Stimulated activated CD8-positive, alpha-beta memory T cell treated with anti-CD3 and anti-CD28 coated beads, Interleukin-4, amount 100 ng/mL, for 1 hour (primary cell): ENCODE measurements at places on chromosomes 1 and 21.
A peak's percentile ranks its signal among the peaks of the same experiment; 100 is the strongest.

GRCh38 chr1:221717485-221717853, 24.4 kb downstream of the DUSP10 start:
- DNase-seq: no peak

DNA sequence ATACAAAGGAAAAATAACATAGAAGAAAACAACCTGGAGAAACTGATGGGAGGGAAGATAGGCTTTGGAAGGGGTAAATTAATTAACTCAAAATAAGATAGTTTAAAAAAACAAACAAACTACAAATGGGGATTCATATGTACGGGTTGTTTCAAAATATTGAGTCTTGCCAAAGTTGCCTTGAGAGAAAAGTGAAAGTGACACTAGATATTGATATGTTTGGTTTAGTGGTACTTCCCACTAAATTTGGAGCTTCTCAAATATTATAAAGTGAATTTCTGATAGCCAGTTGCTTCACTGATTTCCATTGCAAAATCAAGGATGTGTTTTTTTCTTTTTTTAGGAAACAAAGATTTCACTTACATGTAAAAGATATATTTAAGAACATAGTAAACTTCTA, 149.5 kb upstream of the RUNX1 start:
- no peak for DNase-seq

GRCh38 chr1:201396861-201397464, 2.2 kb downstream of the LAD1 start:
- no peak for DNase-seq

GRCh38 chr1:178358456-178358855, 138.3 kb downstream of the CLEC20A start:
- no peak for DNase-seq

DNA sequence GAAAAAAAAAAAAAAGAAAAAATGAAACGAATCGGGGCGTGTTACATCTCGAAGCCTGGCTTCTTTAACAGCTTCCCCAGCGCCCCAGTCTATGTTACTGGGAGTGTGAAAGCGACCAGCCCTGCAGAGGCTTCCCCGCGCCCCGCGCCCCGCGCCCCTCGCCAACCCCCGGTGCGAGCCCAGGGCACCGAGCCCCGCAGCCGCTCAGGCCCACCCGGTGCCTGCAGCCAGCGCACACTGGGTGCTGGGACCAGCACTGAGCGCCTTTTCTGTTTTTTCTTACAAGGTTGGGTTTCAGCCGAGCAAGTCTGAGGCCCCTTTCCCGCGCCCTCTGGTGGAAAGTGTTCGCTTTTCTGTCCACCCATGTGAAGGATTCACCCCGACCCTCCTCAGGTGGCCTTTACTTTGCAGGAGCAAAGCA, 42.1 kb upstream of the ZNF496 start:
- peak; percentile 39 for DNase-seq

DNA sequence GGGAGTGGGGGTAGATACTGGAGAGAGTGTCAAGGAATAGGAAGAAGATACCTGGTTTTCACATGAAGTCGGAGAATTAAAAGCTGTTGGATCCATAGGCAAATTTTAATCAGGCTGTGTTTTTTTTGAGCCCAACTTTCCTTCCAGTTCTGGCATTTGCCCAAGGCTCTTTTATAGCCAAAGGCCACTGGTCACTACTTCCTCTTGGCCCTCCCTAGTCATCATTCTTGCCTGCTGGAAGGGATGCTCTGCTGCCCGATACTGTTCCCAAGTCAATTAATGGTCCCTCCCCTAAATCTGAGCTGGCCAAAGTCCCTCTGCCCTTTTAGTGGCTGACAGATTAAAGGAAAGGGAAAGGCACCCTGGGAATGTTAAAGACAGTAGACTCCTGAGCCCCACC, 102.8 kb upstream of the ZNF648 start:
- no peak for DNase-seq

DNA sequence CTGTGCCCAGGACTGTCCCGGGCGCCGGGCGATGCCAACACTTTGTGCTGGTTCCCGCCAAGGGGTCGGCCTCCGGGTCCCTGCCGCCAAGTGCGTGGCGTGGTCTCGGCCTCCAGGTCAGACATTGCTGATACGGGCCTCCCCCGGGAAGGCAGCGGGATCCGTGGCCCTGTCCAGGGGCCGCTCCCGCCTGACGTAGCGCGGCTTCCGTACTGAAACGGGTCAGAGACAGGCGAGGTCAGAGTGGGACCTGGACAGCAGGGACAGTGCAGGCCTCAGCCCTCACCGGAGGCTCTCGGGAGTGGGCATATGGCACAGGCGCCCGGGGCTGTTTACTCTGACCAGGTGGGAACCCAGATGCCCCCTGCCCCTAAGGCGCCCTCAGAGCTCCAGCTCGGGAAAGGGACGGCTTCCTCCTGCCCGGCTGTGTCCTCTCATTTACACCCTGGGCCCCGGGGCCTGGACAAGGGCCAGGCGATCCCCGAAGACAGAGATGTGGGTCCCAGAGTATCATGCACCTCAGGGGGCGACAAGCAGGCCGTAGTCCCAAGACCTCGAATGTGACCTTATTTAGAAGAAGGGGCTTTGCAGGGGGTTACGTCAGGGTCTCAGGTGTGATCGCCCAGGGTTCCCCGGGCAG, 8.8 kb upstream of the RNF223 start:
- no peak for DNase-seq

- DNase-seq: no peak
These were observed 94.4 kb downstream of the DNM3 start for GRCh38 chr1:171935664-171936063.

DNA sequence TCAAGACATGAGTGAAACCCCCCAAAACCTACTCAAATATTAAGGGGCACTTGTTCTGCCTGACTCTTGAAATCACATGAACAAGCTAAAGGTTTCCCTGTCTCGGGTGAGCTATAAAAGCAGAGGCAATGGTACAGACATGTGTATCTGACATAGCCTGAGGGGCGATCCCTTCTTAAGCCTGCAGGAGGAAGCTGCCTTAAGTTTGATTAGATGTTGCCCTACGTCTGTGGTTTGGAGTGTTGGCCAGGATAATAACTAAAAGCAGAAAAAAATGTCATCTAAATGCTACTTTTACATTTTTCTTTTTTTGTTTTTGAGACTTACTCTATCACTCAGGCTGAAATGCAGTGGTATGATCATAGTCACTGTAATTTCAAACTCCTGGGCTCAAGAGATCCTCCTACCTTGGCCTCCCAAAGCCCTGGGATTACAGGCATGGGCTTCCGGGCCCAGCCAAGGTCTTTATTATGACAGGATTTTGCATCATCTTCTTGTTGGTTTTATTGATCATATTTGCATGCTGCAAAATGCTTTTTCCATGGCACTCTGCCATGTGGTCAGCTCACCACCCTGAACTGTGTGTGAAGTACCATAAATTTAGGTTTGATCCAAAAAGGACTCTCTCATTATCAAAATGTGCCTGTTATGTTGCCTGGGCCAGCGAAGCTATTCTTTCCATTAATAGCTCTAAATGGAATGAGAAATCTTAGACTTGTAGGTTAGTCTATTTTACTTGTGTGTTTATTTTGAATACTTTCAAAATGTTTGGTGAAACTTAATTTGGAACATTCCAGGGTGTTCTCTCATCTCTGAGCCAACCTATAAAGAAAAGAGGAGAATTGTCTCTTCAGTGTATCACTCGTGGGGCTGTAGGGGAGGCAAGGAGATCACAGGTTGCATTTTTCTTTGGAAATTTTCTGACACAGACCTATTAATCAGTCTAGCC, 15.0 kb upstream of the HMGN1 start:
- no peak for DNase-seq

- no peak for DNase-seq
These were observed 6.7 kb upstream of the SLC19A1 start for GRCh38 chr21:45548711-45549491.

DNA sequence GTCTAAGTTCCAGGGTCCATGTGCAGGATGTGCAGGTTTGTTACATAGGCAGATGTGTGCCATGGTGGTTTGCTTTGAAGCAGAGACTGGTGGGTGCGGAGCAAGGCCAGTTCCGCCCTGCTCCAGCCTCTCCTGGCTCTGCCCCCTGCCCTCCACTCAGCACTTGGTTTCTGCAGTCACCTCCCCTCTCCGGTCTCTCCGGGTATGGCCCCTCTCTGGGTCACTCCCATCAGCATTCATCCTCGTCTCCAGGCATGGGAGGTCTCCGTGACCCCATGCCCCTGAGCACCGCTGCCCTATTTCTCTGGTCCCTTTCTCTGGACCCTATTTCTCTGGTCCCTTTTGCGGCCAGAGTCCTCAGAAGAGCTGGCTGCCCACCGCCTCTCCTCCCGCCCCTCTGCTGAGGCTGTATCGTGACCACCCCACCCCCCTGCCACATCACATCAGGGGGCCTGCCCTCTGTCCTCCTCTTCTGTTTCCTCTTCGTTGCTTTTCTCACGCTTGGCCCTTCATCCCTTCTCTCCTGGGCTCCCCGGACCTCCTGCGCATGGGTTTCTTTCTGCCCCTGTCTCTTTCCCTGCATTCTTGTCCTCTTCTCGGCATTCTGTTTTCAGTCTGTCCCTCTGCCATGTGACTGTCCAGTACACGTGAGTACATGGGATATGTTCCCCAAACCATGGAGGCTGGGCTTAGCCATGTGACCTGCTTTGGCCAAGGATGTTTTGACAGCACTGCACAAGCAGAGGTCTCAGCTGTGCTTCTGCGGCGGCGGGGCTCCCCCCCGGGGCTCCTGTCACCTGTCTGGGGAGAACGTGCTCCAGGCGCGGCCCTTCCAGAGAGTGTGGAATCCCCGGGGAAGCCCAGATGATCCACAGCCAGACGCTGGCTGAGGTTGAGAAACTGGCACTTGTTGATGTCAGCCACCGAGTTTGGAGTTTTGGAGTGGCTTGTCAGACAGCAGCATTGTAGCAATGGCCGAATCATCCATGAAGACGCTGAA, 54.4 kb upstream of the C1orf174 start:
- DNase-seq: no peak

DNA sequence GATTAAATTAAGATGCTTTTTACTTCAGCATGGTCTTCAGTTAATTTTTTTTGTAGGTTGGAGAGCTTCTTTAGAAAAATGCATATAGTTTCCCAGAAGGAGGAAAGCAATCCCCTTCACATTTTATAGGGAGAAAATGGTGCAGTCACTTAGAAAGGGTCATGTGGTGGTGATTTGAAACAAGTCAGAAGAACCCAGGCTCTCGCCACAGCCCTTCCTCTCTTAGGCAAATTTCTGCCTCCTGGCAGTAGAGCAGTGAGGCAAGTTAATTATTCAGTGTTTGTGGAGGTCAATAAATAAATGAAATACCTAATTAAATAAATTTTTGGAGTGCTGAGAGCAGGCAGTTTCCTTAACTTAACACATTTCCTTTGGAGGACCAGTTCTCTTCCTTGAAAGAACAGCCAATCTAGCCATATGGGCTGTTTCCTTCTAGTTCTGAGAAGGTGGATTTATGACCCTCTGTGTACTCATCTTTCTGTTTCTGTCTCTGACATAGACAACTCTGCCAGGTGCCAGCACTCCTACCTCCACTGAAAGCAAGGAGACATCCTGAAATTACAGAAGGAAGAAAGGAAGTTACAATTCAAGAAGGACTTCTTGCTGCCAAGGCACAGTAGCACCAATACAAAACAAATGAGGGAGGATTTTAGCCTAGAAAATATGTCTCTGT, 19.0 kb upstream of the POGZ start:
- DNase-seq: no peak

- no peak for DNase-seq
These were observed 404.9 kb downstream of the LTN1 start for GRCh38 chr21:28587748-28588147.

- DNase-seq: no peak
These were observed 9.1 kb downstream of the NHLH1 start for GRCh38 chr1:160375788-160376524.

DNA sequence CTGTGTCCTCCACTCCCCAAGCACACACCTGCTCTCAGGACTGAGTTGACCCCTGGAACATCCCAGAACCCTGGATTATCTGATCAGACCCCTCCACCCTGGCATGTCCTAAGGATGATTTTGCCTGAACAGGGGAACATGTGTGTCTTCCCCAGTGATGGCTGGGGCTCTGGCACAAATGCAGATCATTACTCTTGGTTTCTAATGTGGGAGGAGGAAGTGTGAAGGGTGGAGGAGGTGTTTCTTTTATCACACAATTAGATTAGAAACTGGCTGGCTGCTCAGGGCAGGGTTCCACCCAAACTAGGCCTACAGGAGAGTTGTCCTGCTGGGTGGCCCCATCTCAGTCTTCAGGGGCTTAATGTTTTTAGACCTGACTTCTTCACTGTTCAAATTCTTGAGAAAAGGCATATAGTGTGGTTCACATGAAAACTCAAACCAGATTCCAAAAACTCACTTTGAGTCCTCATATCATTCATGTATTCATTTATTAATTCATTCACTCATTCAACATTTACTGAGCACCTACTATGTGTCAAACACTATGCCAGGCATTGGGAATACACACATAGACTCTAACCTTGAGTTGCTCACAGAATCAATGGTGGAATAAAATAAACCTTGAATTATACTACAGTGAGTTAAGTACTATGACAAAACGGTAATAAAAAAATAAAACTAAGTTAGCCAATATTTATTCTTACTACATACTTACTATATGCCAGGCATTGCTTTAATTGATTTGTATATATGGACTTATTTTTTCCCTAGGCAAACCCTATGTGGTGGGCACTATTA, 221.8 kb upstream of the JUN start:
- DNase-seq: no peak

DNA sequence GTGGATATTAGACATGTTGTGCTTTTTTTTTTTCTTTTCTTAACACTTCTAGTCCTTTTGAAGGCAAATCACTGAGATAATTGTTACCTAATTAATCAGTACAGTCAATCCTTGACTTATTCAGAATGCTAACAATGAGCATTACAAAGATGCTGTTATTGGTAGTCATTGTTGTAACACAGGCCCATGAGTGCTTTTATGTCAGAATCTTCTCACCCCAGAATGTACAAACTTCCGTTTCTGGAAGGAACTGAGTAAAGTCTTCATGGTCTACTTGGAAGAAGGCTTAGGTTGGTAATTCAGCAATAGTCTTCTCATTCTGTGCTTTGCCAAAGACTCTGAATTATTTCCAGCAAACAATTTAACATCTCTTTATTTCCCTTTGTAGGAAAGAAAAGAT, 3.1 kb downstream of the KCNK1 start:
- no peak for DNase-seq

GRCh38 chr1:170261669-170262068, 115.9 kb downstream of the NTMT2 start:
- no peak for DNase-seq

- DNase-seq: no peak
These were observed 4.4 kb upstream of the GLRX2 start for GRCh38 chr1:193109619-193110018.

DNA sequence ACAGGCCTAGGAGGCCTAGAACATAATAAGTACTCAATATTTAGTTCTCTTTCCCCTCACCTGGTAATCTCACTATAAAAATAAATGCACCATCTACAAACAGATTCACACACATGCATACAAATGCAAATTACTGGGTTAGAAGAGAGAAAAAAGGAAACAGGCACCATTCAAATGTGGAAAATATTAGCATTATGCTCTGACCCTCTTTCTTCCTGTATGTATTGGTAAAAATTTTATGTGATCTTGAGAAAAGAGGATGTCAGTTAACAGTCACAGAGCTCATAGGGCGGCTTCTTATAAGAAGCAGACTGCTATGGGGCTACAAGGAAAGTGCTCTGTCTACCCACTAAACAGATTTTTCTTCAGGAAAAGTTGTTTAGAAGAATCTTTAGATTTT, 565.4 kb downstream of the LMO4 start:
- no peak for DNase-seq

- no peak for DNase-seq
These were observed 1037.2 kb upstream of the B3GALT2 start for GRCh38 chr1:194223596-194223995.
